Activated T-cell treated with anti-CD3 and anti-CD28 coated beads, Interleukin-2, amount 50 U/mL, for 72 hours (primary cell): ENCODE measurements at places on chromosomes 13 and 19. TPM values are rescaled to one million over a fixed set of nuclear protein-coding genes. Genes with fewer than 3 reads are reported as not detected.

GRCh38 chr19:6498294-6499036, 3.6 kb downstream of the TUBB4A start:
- no peak for DNase-seq

GRCh38 chr13:50319635-50320255, 304.5 kb downstream of the KCNRG start:
- no peak for DNase-seq

GRCh38 chr19:31671411-31672035, 322.3 kb upstream of the TSHZ3 start:
- DNase-seq, result no peak

DNA sequence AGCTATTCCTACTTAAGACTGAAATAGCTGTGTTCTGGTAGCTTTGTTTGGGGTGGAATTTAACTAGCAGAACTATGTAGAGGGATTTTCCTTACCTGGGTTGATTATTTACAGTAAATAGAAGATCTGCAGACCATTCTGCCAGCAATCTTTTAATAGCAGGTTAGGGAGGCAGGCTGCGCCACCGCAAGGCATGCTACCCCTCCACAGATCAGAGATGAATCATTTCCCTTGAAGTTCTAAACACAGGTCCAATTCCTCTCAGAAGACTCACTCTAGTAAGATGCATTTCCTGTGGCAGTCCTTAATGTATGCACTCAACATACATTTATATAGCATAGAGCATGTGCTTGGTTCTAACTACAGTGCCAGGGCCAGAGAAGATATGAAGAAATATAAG, 109.0 kb downstream of the TNFRSF19 start:
- peak; percentile 33 for DNase-seq

DNA sequence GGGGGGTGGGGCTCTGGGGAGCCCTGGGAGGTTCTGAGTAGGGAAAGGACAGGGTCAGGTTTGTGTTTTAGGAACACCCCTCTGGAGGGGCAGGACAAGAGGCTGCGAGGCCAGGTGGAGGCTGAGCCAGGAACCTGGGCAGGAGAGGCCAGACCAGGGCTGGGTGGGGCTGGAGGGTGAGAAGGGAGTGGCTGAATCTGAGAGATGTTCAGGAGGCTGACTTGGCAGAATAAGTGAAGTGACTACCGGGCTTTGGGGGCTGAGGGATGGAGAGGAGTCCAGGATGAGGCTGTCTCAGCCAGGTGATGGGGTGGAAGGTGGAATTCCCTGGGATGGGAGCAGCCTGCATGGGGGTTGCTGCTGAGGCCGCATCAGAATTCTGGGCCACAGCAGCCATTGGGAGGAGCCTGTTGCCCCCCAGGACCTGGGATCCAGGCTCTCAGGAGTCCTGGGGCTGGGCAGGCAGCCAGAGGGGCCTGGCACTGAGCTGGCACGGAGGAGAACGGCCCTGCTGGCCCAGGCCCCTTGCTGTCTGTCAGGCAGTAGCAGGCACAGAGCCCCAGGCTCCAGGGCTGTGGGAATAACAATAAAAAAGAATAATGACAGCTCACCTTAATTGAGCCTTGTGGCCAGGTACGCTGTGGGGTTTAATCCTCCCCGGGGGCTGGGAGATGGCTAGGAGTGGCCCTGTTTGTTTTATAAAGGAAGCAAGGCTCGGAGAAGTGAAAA, 3.3 kb downstream of the PPP5C start:
- DNase-seq, result peak; percentile 33

- DNase-seq, result peak; percentile 14
Measured at GRCh38 chr13:102609696-102610095, 12.9 kb downstream of the TPP2 start.

- DNase-seq, result no peak
Measured at GRCh38 chr19:44282846-44283245, 22.0 kb downstream of the ZNF235 start.

DNA sequence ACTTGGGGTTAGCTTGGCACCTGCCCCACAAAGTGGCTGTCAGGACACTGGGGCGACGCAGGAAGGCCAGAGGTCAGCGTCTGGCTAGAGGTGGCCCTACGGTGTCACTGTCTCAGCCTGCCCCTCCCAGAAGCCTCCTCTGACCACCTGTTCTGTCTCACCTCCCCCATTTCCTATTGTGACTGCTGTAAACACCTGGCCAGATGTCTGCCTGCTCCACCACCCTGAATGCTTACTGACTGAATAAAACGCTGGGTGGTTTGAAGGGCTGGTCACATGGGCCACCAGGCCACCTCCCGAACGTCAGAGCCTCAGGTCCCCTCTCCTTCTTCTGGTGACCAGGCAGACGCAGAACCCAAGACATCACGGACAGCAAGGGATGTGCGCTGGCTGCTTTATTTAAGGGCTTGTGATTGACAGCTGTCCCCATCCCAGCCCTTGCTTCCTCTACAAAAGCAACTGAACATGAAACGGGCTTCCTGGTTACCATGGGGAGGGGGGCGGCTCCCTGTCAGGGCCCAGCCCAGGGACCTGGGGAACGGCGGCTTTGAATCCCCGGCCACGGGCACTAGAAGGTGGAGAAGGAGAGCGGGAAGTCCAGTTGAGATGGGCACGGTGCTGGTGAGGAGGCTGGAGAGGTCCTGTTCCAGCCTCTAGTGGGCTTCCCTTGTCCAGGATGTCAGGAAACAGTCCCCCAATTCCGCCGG, 6.2 kb downstream of the ELOF1 start:
- DNase-seq, result no peak

GRCh38 chr13:68509734-68510621, 1279.8 kb upstream of the PCDH9 start:
- DNase-seq, result no peak

GRCh38 chr19:56147307-56147706, 6.2 kb downstream of the ZNF444 start:
- DNase-seq, result no peak

- DNase-seq, result no peak
Measured at GRCh38 chr13:43157796-43158195, 134.4 kb downstream of the DNAJC15 start.

DNA sequence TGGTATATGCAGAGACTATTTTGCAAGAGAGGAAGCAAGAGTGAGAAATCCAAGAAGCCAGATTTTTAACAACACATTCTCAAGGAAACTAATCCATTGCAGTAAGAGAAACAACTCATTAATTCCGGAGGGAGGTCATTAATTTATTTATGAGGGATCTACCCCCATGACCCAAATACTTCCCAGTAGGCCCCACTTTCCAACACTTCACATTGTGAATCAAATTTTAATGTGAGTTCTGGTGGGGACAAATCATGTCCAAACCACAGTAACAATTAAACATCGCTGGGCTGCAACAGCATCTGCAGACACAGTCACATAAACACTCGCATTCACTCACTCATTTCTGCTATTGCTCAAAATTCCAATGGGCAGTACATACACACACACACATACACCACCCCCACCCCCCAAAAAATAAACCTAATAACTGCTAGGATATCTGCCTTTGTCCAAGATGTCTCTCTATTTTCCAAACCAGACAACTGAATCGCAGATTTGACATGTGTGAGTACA, 1483.7 kb downstream of the PCDH9 start:
- no peak for DNase-seq

DNA sequence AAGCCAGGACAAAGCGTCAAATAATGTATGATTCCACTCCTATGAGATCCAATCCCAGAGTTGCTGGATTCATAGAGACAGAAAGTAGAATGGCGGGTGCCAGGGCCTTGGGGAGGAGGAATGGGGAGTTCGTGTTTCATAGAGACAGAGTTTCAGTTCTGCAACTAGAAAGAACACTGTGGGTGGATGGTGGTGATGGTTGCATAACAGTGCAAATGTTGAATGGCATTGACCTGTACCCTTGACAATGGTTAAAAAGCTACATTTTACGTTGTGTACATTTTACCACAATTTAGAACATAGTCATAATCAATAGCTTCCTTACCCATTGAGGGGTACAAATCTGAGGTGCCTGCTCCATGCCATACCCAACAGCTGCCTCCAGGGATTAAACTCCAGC, 33.4 kb downstream of the MBD3L2B start:
- DNase-seq, result no peak

DNA sequence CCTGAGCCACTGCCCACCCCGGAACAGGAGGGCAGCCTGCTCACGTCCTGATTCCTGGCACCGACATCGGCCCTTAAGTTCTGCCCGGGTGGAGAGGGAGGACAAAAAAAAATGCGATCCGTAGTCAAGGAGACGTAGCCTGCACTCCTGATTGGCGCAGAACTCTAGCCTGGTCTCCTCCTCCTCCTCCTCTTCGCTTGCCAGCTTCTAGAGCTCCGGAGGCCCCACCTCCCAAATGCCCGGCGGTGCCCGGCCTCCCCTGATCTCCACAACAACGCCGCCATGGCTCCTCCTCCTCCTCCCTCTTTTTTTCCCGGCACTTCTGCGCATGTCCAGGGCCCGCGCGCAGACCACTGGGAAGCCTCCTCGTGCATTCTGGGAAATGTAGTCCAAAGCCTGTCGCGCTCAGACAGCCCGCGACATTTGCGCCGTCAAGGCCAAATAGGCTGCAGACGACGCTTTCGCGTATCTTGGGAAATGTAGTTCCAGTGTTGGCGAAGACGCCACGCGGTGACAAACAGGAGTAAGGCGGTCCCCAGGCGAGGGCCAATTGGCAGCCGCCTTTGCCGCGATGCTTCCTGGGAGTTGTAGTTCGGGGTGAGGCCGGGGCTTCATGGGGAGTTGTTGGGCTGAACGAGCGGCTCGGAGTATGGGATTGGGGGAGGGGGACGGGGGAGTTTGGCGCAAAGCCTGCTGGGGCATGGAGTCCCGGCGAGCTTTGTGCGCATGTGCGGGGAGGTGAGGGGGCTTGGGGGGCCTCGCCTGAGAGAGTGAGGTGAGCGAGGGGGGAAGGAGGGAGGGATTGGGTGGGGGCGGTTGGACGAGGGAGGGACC, at the start of gene ZNF444:
Gene ZNF444 (plus strand): TSS at position 705 of the 834 bp plus-strand sequence. CDS start 5,625 bp downstream, outside the sequence.
- DNase-seq, result peak; percentile 97

DNA sequence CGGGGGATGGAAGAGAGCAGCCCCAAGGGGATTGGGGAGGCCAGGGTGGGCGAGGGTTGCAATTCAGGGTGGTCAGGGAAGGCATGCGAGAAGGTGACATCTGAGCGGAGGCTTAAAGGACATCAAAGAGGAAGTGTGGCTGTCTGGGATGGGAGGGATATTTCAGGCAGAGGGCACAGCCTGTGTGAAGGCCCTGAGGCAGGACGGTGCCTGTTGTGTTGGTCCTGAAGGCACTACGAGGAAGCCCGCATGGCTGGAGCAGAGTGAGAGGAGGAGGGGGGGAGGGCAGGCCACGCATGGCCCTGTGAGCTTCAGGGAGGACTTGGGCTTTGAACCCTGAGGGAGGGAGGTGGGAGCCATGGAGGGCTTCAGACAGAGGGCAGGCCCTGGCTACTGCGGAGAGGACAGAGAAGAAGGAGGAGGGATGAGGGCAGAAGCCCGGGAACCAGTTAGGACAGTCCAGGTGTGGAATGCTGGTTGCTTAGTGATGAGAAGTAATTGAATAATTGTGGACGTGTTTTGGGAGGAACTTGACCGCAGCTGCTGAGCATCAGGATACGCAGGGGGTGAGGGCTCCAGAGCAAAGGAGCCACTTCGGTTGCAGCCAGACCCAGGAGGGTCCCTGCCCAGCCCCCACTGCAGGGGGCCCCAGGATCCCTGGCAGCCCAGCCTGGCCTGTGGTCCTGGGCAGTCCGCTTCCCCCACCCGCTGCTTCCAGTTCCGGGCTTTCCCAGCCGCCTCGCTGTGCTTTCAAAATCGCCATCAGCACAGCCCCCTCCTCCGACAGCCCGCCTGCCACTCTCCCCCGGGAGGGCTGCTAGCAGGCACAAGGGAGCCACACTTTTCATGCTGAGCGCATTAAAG, 6.2 kb downstream of the TLE6 start:
- DNase-seq, result no peak

- DNase-seq, result no peak
Measured at GRCh38 chr19:42068756-42069571, 1.0 kb downstream of the GRIK5 start.

The CADM4 gene
- total RNA-seq, result 0.74 TPM

The LAIR1 gene
- 8.3 TPM for total RNA-seq

The FFAR3 gene
- 6.6 TPM for total RNA-seq

The FXYD1 gene
- total RNA-seq, result 1.6 TPM

The IGFL2 gene
- not detected for total RNA-seq

The EFNA2 gene
- total RNA-seq, result not detected

The CACNA1A gene
- total RNA-seq, result 0.34 TPM

The OVOL3 gene
- not detected for total RNA-seq
